ENCODE measurements at places on chromosomes 1 and 21.

- DNase-seq: no peak
Measured at GRCh38 chr1:26520339-26520738, 9.2 kb upstream of the RPS6KA1 start.

GRCh38 chr1:201594575-201595245, 55.8 kb downstream of the NAV1 start:
- peak; percentile 60 for DNase-seq

GRCh38 chr21:26503414-26503813, 69.7 kb downstream of the CYYR1 start:
- no peak for DNase-seq

DNA sequence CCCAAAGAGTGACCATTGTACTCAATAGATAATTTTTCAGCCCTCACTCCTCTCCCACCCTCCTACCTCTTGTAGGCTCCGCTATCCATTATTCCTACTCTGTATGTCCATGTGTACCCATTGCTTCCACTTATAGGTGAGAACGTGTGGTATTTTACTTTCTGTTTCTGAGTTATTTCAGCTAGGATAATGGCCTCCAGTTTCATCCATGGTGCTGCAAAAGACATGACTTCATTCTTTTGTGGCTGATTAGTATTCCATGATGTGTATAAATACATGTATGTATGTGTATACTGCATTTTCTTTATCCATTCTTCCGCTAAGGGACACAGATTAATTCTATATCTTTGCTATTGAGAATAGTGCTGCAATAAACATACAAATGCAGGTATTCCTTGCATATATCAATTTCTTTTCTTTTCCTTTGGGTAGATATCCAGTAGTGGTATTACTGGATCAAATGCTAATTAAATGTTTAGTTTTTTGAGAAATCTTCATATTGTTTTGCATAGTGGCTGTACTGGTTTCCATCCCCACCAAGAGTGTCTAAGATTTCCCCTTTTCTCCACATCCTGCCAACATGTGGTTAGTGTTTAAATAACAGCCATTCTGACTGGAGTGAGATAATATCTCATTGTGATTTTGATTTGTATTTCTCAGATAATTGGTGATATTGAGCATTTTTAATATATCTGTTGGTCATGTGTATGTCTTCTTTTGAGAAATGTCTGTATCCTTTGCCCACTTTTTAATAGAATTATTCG, 4.9 kb downstream of the LY9 start:
- DNase-seq: no peak

Measured in neural crest cell (in vitro differentiated cells).